ENCODE measurements at places on chromosomes 1 and 21.

- no peak for DNase-seq
These were observed 27.6 kb upstream of the SARS1 start for GRCh38 chr1:109185990-109186732.

DNA sequence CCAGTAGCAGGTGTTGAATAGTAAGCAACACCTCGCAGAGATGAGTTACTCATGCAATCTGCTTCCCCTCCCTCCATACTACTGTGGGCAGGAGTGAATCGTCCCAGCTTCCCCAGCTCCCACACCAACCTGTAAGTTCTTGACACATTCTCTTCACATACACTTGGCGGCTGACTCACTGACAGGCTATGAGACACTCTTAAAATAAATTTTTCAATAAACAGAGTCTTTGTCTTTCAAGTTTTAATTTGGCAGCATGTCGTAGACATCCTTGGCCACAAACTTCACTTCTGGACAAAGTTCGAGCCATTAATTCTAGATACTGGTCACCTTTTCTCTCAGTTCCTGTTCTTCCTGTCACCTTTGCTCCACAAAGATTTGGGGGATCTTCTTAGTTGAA lies 290.7 kb downstream of the TM2D1 start:
- peak; percentile 96 for DNase-seq

GRCh38 chr1:6969106-6969505 lies 183.9 kb downstream of the CAMTA1 start:
- DNase-seq: no peak

DNA sequence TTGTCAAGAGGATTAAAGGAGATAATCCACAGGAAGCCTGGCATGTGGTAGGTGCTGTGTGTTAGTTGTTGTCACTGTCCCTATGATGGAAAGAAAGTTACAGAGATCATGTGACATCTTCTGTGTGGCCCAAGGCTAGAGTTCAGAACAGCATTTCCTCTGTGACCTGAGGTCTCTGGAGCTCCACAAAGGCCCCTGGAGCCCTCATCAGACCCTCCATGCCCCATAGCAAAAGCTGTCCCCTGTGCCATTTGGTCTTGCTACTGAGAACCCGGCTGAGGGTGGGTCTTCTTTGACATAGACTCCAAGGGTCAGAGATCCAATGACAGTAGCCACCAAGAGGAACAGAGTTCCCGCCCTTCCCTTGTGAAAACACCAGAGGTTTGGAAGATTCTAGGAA lies 8.1 kb downstream of the CELA2B start:
- DNase-seq: no peak

DNA sequence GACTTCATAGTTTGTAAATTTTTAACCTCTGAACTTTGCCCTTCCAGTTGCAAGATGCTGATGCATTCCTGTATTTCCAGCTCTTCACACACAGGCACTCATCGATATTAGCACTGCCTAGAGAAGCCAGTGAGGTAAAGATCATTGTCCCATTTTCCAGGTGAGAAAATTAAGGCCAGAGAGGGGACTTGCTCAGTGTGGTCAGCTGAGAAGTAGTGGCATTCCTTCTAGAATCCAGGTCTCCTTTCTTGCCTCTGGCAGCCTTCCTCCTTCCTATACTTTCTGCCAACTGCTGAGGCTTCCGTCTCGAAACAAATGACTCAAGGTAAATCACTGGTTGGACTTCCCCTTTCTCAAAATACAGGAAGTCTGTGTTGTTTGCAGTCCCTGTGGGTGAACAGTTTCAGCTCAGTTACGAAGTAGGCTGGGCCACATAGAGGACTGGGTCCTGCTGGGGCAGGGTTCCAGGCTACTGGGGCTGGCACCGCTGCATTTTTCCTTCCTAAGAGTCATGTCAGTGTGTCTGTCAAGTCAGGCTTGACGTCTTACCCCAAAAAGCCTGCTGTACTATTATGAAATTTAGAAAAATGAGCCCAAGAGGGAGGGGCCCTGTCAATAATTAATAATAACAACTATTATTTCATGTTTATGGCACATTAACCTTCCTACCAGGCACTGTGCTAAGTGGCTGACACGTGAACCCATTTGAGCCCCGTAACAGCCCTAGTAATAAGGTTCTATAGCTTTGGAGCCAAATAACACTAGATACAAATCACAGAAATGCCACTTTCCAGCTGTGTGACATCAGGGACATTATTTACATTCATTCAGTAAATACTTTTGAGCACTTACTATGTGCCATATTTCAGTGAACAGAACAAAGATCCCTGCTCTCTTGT lies 16.6 kb upstream of the RNF19B start:
- DNase-seq: peak; percentile 97

DNA sequence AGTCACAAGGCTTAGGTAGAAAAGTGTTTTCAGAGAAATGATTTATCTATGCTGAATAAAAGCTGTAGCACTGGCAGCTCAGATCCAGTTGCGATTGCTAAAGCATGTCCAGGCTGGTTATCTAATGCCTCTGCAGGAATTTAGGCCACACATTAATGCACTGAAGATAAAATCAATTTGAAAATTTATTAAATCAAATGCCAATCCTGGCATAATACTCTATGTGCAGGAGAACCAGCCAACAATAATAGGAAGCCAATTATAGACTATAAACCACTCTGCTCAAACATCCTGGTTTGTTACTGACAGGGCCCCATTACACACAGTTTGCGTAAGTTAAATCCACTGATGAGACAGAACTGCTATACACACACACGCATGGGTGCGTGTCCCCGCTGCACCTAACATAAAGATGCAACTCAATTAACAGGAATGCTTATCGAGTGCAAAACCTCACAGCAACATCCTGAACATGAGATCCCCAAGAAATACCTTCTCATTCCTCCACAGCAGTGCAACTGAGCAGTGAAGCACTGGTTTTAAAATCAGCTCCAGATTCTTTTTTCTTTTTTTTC lies 40.6 kb downstream of the PTP4A2 start:
- DNase-seq: peak; percentile 45

GRCh38 chr1:235022981-235023710 lies 105.5 kb downstream of the TOMM20 start:
- no peak for DNase-seq

DNA sequence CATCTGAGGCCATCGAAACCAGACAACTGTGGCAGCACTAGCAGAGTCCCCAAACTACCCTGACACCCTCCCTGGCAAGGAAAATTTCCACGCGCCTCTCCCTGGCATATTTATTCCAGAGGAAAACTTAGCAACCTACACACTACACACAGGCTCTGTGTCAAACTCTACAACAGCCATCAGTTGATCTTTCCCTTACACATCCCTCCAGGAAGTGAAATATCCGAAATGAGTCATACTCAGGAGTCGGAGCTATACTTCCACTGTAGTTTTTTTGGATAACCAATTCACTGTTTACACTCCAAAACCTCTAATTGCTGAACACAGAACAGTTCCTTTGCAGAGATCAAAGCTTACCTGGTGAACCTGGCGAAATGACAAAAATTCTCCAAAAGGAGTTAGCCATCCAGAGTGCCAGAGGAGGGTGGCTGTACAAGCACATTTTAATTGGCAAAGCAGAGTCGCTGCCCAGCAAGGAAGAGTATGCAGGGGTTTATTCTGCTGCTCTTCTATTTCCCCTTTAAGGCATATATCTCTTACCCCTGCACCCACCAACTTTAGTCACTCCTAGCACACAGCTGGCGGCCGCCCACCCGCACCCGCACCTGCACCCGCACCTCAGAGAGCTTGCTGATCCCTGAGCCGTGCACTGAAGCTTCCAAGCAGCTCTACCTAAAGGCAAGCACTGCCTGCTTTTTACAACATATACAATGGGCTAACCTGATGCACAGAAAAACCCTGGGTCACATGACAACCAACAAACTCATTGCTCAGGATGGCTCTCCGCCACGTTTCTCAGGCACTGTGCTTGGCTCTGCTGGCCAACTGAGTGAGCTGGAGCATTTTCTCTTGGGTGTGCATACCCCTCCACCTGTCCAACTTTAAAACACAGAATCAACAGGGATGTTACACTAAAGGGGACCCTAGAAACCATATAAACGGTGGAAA lies 54.9 kb downstream of the CAPZB start:
- peak; percentile 66 for DNase-seq

DNA sequence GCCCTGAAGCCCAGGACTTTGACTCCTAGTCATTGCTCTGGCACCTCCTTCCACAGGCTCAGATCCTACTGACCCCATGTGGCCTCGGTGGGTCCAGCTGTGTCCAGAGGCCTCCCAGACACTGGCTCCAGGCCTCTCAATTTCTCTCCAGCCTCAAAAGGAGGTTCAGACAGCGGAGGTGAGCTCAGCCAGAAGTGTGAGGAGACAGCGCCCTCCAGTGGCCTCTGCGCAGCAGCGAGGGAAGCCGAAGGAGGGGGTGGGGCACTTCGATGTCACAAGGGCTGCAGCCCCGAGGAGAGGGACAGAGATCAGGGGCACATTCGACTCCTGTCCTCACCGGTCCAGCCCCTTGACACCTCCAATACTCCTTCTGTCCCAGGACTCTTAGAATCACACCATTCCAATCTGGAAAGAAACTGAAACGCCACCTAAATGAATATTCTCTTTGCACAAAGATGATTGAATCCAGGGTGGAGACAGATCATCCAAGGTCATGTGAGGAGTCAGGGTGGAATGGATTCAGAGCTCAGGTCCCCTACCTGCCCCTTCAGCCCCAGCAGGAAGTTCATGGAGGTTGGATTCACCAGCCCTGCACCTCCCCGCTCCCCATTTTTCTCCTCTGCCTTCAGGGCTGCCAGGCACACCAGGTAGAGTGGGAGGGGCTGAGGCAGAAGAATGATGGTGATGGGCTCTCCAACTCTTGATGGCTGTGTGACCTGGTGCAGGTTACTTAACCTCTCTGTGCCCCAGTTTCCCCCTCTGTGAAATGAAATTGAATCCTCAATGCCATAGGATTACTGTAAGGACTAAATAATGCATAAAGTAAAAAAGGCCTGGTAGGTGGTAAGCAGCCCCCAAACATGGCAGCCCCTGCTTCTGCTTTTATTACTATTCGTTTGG lies 34.8 kb upstream of the ZBTB40 start:
- DNase-seq: peak; percentile 72

All from epithelial cell of esophagus (primary cell).